ENCODE measurements at places on chromosomes 6 and 20.

- DNase-seq, result no peak
Observed at GRCh38 chr20:37007898-37008649, 56.6 kb upstream of the SAMHD1 start.

- no peak for DNase-seq
Observed at GRCh38 chr6:105810105-105810921, 275.8 kb upstream of the PRDM1 start.

GRCh38 chr6:52661551-52661950 is 9.4 kb upstream of the TMEM14A start:
- DNase-seq, result no peak

- no peak for DNase-seq
Observed at GRCh38 chr20:43921227-43921780, 6.7 kb downstream of the TOX2 start.

DNA sequence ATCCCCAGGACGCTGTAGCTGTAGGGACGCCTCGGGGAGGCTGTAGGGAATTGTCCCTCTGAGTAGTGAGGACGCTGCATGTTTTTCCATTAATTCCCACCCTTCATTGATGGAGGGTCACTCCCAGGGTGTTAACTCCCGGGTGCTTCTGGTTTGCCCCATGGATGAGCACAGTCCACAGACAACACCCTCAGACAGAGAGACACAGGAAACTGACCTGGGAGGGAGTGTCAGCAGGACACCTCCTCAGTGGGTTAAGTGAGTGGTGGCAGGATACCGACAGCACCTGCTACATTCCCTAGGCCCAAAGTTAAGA is 53.5 kb downstream of the LINC00237 start:
- DNase-seq, result no peak

DNA sequence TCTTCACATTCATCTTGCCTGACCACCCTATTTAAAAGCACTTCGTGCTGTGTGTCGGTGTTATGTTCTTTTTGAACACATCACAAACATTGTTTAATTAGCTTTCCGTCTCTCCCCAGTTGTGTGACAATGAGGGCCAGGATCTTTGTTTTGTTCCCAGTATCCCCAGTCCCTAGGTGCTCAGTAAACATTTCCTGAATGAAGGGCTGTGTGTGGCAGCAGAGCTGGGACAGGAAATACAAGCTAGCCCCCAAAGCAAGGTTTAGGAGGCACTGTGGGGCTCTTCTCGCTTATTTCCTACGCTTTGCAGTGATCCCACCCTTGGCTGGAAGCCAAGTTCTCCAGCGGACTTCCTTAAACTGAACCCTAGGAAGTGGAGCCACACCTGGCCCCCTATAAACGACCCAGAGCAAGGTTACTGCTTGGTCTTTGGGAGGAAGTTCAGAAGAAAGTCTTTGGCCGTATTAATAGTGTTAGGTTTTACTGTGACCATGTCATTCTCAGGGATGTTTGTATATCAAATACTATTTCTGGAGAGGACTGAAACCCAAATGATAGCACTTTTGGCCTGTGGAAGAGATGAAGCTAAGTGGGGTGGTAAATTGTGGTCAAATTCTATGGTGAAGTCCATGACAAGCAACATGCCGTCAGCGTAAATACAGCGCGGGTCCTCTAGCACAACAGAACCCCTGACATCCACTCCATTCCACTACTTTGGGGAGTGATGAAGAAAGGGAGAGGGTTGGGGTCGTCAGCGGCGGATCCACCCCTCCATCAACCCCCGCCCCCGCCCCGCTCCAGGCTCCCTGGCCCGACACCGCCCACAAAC is 570 bp upstream of the FANCE start:
- no peak for DNase-seq

DNA sequence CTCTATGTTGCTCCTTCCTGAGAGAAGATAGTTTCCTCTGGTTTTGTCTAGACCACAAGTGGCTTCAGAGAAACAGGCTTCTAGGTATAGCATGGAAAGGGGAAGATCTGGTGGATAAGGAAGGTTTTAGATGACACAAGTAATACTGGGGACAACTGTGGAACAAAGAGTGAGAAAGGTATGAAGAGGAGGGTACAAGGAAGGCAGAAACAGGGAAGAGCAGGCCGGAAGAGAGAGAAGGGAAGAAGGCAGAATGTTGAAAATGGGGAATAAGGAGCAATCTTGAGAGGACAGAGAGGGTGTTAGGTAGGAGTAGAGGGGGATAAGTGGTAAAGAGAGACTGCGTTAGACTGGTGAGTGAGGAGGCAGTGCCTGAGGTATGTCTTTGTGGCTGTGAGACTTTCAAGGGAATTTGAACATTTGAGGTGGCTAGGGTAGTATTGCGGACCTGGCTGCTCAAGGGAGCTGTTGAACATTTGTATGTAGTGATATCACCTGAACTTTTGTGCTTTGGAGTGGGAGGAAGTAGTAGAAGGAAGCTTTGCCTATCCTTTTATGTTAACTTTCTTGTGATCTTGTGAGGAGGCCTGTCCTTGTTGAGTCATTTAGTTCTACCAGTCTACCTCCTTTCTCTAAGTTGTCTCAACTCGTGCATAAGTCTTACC is 69.5 kb downstream of the FOXO3 start:
- DNase-seq, result no peak

- DNase-seq, result no peak
Observed at GRCh38 chr20:63694584-63695423, 1.6 kb upstream of the TNFRSF6B start.

DNA sequence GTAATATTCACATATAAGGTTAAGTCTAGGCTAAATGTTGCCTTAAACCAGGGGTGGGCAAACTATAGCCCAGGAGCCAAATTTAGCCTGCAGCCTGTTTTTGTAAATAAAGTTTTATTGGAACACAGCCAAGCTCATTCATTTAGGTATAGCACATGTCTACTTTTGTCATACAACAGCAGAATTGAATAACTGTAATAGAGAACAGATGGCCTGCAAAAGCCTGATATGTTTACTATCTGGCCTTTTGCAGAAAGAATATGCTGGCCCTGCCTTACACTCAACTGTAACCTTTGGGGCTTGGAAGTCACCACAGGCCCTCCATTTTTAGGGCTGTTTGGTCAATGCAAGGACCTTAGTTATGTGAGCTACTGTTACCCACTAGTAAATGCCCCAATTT is 17.7 kb upstream of the BCLAF1 start:
- no peak for DNase-seq

DNA sequence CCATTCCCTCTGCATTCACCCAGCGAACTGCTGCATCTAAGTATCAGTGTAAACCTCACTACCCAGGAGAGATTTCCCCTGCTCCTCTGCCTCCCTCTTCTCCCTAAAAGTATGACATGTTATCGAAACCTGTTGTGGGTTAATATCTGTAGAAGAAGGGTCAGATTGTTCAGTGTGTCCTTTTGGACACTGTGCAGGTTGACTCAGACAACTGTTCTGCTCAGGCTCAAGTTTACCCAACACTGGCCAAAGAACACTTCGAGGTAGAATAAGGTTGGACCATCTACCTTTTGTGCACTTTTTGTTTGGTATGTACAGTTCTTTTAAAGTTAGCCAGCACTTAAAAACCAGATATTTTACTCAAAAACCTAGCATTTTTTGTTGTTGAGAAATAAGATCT is 4.6 kb downstream of the NT5DC1 start:
- no peak for DNase-seq

DNA sequence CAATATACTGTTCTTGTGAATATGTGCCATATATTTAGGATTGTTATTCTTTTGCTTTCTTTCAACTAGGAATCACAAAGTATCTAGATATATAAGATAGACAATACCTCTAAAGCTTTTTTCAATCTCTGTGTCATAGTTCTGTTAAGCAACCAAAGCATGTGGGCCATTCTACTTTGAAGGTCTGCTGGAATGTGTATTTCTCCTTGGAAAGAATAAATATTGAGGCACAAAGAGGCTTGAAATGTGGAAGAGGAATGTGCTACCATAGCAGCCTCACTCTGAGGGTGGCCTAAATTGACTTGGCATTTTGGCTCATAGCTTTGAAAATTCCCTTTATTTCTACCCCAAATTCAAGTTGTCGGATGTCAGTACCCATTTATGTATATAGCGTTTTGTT is 488.5 kb upstream of the MAN1A1 start:
- DNase-seq, result no peak

GRCh38 chr6:30724906-30725667 is 4.9 kb downstream of the TUBB start:
- no peak for DNase-seq

DNA sequence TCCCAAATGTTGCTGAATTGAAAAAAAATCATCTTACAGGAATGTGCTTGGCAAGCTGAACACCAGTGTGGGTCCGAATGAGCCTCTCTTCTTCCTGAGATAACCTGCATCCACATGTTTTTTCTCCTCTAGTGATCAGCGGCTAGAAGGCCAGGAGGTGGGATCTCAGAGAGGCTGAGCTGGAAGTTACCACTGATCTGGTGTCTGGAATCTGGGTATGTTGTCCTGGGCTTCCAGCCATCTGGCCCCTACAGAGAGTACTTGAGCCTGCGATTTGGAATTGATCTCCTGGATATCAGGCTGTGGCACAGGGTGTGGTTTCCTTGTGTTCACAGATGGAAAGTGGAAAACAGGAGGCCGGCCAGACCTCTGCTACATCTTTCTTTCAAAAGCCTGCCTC is 35.9 kb downstream of the SULF2 start:
- no peak for DNase-seq

GRCh38 chr6:10659699-10660348 is 34.6 kb downstream of the C6orf52 start:
- DNase-seq, result no peak

DNA sequence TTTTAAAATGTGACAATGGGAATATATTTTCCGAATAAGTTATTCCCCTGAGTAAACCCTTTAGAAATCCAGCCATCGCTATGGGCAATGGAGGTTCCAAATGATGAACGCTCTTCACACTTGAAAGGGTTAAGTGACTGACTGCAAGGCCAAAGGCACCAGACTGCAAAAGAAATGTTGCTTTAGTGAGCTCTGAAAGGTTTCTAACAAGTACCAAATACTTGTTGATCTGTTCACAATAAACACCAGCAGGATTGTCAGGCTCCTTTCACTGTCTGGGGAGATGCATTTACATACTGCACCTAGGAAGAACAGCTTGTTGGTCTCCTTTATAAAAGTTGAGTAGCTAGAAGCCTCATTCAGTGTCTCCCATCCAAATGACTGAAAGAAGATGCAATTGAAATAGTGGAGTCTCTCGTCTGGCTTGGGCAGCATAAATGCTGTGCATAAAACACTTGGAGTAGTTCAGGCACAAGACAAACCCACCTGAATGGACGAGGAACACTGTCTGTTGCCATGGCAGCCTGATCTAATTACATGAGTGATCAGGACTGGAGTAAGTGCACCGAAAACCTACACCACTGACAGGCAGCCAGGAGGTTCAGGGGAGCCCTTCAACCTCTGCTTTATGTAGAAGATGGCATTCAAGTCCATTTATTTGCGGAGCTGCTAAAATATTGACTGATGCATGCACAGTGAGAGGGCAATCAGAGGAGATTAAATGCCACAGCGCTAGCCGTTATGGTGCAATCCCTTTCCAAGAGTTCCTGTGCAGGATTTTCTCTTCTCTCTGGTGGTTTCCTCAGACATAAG is 2.9 kb downstream of the ATXN1 start:
- DNase-seq, result no peak

GRCh38 chr6:795046-795685 is 102.2 kb upstream of the EXOC2 start:
- DNase-seq, result no peak

- DNase-seq, result no peak
Observed at GRCh38 chr6:99645986-99646385, 39.4 kb downstream of the PRDM13 start.

DNA sequence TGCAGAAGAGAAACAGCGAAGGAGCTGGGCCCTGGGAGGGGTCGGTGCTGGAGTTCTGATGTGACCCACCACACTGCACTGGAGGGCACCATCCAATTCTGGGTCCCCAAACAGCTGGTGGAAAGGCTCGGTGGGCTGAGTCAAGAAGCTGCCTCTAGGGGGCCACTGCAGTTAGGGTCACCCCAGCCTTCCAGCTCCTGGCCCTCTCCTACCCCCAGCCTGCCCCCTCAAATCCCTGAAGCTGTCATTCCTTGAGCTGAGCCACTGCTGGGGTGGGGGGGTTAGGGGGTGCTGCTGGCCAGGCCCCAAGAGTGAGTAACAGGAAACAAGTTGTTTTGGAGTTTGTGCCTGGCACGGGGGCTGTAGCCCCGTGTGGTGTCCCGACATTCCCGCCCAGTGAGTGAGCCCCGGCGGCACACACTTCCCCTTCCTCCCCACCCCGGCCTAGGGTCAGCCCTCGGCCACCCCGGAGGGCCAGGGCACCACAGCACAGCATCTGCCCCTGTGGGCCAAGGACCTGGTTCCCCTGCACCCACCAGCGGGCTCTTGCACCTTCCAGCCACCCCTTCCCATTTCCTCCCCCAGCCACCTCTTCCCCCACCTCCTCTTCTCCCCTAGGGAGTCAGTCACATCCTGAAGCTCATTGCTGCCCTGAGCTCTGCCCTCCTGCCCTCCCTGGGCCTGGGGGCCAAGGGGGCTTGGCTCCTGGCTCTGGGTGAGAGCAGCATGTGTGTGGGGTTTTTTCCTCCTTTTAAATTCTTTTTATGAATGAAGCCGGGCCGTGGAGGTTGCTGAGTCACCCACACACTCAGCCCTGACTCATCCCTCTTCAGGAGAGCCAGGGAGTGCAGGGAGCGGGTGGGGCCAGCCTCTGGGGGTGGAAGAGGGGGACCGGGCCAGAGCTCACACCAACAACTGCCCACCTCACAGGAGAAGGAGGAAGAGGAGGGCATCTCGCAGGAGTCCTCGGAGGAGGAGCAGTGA is 4.6 kb downstream of the SMIM29 start:
- no peak for DNase-seq

- DNase-seq, result no peak
Observed at GRCh38 chr20:60883496-60883895, 368.6 kb upstream of the CDH4 start.

DNA sequence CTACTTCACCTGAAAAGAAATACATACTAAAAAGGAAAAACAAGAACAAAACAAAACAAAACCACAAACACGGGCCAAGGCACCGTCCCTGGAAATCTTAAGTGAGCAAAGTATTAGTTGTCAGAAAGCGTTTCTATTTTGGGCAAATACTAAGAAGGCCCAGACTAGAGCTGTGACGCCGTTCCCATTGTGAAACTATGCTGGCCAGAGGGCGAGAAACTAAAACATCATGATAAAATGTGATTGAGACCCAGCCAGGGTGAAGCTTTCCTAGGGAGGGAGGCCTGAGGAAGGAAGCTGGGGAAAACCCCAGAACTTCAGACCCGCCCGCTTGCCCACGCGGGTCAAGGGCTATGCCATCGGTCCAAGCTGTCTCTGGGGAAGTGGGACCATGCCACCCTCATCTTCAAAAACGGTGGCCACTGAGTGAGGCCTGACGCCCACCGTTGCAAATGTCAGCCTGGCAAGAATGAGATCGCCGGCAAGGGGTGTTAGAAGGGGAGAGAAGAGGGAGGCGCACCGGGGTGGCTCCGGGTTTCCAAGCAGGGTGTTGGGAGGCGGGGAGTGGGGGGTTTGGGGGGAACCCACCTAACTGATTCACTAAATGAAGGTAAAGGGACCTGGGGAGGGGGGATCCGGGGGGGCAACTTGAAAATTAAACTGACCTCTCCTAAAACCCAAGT is 1950.9 kb upstream of the DEFB115 start:
- no peak for DNase-seq

DNA sequence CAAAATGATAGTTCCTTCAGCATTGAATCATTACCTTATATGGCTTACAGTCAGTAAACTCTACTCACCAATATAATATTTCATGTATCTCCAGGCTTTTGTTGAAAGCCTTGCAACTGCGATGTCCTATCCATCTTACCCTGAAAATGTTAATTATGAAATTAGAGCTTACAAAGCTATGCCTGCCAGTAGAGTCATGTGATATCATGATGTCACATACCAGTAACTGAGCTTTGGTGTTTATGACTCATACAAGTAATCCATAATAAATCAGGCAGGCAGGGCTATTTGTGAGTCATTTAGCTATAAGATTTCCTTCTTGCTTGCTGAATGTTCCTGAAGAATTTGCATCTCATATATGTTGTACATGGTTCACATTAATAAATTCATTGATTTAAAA is 44.9 kb upstream of the FAM83B start:
- DNase-seq, result no peak

Data from putamen (tissue), 1 donor.